ENCODE measurements at places on chromosomes 13 and 19. TPM values are rescaled to one million over a fixed set of nuclear protein-coding genes. Genes with fewer than 3 reads are reported as not detected.

GRCh38 chr13:27833206-27833605 is 40.9 kb downstream of the GSX1 start:
- H3K27ac ChIP-seq = no peak overlapping the region
- H3K4me1 ChIP-seq = peaks cover 5% of the 10 kb centered on the region
- DNase-seq = no peak
- no peaks in the 10 kb centered on the region for H3K36me3 ChIP-seq
- H3K27me3 ChIP-seq = peaks cover 31% of the 10 kb centered on the region

DNA sequence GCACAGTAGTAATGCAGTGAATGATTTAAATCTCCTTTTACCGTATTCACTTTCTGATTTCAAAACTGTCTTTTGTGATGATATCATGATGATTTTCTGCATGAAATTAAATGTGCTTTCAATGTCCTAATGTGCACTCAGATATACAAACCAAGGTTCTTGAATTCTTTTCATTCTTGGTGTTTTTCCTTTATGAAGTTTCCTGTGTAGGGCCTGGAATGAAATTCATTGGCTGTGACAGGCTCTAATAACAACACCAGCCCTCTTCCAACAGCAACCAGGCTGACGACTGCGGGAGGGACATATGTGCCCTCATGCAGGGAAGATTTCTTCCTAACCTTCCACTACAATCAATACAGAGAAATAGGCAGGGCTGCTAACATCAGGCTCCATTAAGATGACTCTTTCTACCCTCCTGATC is 1052.0 kb downstream of the DIAPH3 start:
- DNase-seq = no peak
- H3K4me3 ChIP-seq = no peak overlapping the region
- H3K27ac ChIP-seq = no peak overlapping the region

ZNF600 gene
- total RNA-seq = 11.3 TPM

HSD17B14 gene
- total RNA-seq = 0.89 TPM

- peaks cover 17% of the 10 kb centered on the region for H3K4me1 ChIP-seq
- DNase-seq = no peak
- peak within 1 kb of the TSS; percentile 86 for H3K4me3 ChIP-seq
- peaks cover 4% of the 10 kb centered on the region for H3K36me3 ChIP-seq
These were observed at the start of gene CLEC11A for GRCh38 chr19:50723069-50723468. Gene CLEC11A, plus strand, starts transcription at chr19:50723364. Its CDS starts 162 bp downstream, at chr19:50723526.

ZGLP1 gene
- 3.2 TPM for total RNA-seq

KL gene
- 0.14 TPM for total RNA-seq

CD33 gene
- 14.3 TPM for total RNA-seq

LHB gene
- not detected for total RNA-seq

- H3K36me3 ChIP-seq = no peaks in the 10 kb centered on the region
- H3K4me3 ChIP-seq = peak overlapping the region; percentile 90
- H3K4me1 ChIP-seq = peaks cover 18% of the 10 kb centered on the region
- DNase-seq = no peak
- no peak overlapping the region for H3K27ac ChIP-seq
These were observed 759 bp upstream of the TLE6 start for GRCh38 chr19:2976609-2977000.

DNA sequence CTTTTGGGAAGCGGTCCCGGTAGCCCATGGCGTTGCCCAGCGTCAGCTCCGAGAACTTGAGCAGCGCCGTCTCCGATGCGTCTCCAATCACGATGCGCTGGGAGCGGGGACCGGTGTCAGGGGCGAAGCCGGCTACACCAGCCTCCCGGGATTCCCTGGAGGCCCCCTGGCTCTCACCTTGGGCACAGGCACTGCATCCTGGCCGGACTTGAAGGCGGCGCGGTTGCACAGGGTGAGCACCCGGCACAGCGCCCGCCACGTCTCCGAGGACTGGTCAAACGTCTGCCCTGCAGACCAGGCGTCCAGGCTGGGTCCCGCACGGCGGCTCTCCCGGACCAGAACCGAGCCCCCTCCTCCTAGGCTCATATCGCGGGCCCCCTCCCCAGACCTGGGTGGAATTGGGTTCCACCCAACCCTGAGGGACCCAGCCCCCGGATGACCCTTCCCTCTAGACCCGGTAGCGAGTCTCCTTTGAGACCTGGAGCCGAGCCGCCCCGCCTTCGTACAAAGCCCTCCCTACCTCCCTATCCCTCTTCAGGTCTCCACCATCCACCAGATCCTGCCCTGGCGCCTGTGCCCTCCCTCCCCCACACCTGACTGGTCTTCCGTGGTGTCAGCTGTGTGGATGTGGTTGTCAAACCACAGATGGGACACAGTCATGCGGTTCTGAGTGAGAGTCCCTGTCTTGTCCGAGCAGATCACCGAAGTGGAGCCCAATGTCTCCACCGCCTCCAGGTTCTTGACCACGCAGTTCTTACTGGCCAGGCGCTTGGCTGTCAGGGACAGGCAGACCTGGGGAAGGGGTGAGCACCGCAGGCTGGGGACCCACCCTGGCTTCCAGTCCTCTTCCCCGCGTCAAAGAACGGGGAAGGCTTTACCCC is 4.8 kb downstream of the ATP4A start:
- no peak for DNase-seq
- no peaks in the 10 kb centered on the region for H3K36me3 ChIP-seq
- H3K4me1 ChIP-seq = peaks cover 2% of the 10 kb centered on the region
- peaks cover 34% of the 10 kb centered on the region for H3K27me3 ChIP-seq

CRLF1 gene
- total RNA-seq = not detected

- H3K27ac ChIP-seq = no peak overlapping the region
- peaks cover 6% of the 10 kb centered on the region for H3K27me3 ChIP-seq
- peak; percentile 11 for DNase-seq
These were observed 244.4 kb upstream of the MAB21L1 start for GRCh38 chr13:35720690-35721554.
